Heart right ventricle (tissue), 16 donors: ENCODE measurements at places on chromosomes 6 and 20. TPM values are rescaled to one million over a fixed set of nuclear protein-coding genes. Genes with fewer than 3 reads are reported as not detected.

Gene KIF3B
- total RNA-seq = 9.2 TPM

Gene PPP1R14C
- total RNA-seq = 91.6 TPM

- no peak for DNase-seq
Measured at GRCh38 chr20:9323622-9324021, 190.8 kb upstream of the LAMP5 start.

DNA sequence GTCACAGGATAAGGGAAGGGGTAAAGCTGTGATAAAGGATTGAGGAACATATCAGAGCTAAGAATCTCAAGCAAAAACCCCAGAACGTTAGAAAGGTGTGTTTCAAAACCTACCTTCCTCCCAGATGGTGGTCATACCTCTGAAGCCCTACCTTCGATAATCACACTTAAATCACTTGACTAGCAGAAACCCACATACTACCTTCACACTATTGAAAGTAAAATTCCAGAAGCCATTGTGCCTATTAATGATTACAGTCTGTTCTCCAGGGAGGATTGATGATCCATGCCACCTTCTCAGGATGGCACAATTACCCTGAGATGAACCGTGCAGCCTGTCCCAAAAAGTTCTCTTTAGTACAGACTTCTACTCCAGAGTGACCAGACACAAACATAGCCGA, 72.3 kb upstream of the SOX4 start:
- DNase-seq = no peak

GRCh38 chr6:147135211-147135681, 69.0 kb upstream of the STXBP5 start:
- DNase-seq = no peak

GRCh38 chr6:3409699-3410384, 47.0 kb downstream of the SLC22A23 start:
- DNase-seq = no peak

DNA sequence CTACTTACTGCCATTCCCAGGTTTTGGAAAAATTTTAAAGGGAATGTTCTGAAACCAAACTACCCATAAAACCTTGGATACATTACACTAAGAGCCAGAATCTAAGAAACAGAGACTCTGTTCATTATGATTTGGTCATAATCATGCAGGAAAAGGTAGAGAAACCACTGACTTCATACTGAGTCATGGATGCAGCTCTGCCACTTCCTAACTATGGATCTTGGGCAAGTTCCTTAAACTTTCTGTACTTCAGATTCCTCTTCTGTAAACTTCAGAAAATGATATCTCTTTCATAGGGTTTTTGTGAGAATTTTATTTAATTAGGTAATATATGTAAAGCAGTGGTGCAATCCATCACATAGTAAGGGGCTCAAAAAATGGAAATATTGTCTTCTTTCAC, 20.0 kb downstream of the PLA2G7 start:
- DNase-seq = no peak

GRCh38 chr6:118660218-118660569, 8.8 kb upstream of the CEP85L start:
- no peak for DNase-seq

- no peak for DNase-seq
Measured at GRCh38 chr6:33769248-33769821, 19.6 kb downstream of the LEMD2 start.

- no peak for DNase-seq
Measured at GRCh38 chr6:89986650-89987074, 92.4 kb downstream of the GJA10 start.

Gene SPATA2
- 6.5 TPM for total RNA-seq

DNA sequence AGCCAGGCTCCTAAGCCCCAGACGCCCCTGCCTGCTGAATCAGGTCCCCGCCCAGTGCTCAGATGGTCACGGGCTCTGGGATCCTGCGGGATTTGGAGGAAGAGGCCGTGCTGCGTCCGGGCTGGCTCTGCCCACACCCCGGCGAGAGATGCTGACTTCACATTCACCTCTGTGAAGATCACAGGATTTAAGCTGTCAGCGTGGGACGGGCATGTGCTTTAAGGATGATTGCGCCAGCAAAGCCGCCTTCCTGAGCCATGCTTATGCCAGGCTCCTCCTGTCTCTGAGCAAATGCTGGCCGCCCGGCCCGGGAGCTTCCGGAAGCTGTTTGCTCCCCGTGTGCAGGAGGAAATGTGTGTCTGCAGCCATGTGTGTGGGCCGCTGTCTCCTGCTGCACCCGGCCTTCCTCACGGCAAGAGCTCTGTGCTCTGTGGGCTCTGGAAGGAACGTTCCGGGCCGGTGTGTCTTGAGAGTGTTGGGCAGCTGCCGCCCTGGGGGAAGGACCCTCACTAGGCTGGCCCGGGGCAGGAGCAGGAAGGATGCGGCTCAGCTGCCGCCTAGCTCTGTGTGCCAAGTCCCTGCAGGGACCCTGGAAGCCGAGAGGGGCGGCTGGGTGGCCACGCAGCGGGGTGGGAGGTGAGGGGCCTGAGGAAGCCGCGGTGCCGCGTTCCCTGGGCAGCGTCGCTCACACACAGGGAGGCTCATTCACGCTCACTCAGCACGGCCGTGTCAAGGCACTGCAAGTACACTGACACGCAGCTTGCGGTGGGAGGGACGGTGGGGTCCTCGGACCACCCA, 19.0 kb upstream of the BHLHE23 start:
- DNase-seq = no peak

DNA sequence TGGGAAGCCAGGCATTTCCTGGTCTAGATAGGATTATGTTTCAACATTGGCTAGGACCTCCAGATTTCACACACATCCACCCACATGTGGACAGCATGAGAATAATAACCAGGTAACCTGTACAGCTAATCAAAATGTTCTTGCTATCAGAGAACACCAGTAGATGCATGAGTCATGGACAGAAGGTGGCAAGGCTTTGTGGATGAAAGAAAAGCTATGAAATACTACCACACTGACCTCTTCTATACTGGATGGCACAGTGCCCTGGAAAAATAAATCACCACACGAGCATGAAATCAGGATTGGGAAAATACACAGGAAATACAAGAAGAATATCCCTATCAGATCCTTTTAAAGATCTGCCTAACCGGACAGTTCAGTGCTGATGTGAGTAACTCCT, 113.0 kb downstream of the GMDS start:
- no peak for DNase-seq

GRCh38 chr20:63660622-63661021, 2.5 kb downstream of the RTEL1 start:
- DNase-seq = no peak
